ENCODE measurements at places on chromosomes 7 and 10.

DNA sequence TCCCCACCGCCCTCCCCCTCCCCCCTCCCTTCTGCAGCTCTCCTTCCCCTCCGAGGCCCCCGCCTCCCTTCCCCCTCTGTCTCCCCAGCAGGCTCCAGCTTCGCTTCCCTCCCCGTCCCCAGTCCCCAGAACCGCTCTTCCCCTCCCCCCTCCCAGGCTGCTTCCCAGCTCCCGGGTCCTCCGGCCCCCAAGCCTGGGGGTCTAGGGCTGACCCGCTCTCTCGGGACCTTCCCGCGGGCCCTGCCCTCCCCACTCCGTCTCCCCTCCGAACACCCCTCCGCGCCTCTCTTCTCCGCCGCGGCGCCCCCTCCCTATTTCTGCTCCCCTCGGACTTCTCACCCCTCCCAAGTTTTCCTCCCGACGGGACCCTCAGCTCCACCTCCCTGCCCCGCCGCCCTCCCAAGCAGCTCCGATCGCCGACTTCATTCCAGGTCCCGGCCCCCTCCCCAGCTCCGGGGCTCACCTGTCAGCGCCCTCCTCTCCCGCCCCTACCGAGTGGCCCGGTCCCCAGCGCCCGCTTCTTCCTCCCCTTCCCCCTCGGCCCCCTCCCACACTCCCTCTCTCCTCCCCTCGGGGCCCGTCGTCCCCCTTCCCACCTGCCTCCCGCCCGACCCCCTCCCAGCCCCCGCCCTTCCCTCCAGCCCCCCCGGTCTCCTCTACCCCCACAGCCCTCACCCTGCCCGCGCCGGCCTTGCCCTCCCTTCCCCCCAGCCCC, 990 bp downstream of the ZNF467 start:
- no peak for DNase-seq

- no peak for DNase-seq
Measured at GRCh38 chr10:47311193-47311931, 10.9 kb upstream of the GDF2 start.

DNA sequence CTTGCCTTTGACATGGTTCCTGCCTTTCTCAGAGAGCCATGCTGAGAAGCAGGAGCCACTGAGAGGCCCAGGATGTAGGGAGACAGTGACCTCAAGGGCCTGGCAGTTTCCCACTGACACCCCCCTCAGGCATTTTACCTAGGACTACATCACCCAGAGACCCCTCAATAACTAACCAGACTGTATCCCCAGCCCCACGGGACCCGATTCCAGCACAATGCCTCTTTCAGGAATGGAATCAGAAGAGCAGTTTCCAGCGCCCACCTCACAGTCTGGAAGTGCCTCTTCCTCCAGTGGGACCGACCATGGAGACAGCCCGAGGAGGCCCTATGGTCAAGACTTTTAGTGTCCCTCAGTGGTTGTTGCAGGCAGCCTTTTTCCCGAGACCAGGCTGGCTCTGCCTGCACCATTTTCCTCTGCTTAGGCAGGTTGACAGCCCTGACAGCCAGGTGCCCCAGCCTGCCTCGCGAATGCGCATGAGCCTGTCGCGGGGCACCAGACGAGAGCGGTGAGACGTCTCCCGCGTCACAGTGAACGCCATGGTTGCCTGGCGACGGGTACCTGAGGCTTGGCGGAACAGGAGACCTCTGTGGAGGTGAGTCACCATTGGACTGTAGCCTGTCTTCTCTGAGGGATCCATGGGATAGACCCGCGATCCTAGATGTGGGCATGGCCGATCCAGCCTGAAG, 28.4 kb upstream of the ZNF273 start:
- DNase-seq, result no peak

- no peak for DNase-seq
Measured at GRCh38 chr7:17968791-17969715, 28.8 kb upstream of the SNX13 start.
